ENCODE measurements at places on chromosomes 13 and 19.

- DNase-seq: no peak
Measured at GRCh38 chr13:108220041-108220440, 1.8 kb downstream of the ABHD13 start.

GRCh38 chr13:113220141-113220598 is 10.8 kb downstream of the CUL4A start:
- no peak for DNase-seq

- DNase-seq: no peak
Measured at GRCh38 chr19:33497778-33498175, 23.8 kb downstream of the PEPD start.

- peak; percentile 26 for DNase-seq
Measured at GRCh38 chr19:3250675-3251074, 26.2 kb downstream of the CELF5 start.

DNA sequence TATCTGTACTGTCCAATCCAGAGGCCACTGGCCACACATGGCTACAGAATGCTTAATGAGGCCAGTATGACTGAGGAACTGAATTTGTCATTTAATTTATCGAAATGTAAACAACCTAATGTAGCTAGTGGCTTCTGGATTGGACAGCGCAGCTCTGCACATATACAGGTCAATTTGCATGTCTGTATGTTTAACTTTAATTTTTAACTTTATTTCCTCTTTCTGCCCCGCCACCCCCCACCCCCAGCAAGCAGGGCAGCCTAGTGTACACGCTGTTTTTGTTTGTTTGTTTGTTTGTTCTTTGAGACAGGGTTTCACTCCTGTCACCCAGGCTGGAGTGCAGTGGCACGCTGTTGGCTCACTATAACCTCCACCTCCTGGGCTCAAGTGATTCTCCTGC is 15.5 kb downstream of the ZSWIM9 start:
- DNase-seq: no peak

- DNase-seq: no peak
Measured at GRCh38 chr19:5447700-5448311, 7.4 kb upstream of the ZNRF4 start.

DNA sequence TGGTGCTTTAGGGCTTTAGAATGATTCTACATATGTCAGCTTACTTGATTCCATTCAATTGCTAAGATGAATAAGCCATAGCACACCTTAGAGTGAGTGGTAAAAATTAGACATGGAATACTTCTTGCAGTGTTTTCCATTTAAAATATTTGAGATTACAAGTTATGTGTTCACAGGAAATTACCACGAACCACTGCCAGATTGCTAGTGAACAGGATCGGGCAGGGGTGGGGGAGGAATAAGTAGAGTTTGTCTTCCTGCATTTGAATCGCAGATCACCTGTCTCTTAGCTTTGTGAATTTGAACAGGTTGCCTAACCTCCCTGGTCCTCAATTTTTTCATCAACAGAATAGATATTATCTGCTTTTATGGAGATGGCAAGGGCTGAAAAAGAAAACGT is 124.6 kb downstream of the GGACT start:
- no peak for DNase-seq

DNA sequence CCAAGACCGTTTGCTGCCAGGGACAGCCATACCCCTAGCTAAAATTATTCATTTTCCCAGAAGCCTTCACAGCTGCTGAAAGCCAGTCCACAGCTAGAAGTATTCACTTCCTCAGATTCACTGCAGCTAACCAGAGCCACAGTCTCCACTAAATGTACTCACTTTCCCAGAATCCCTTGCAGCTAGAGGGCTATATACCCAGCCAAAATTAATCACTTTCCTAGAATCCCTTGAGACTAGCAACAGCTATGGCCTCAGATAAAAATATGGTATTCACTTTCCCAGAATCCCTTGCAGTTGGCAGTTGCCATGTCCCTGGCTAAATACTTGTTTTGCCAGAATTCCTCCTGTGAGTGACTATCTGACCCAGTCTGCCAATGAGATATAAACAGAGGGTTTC is 13.8 kb upstream of the MEIS3 start:
- DNase-seq: no peak
